ENCODE measurements at places on chromosomes 12 and 14.

DNA sequence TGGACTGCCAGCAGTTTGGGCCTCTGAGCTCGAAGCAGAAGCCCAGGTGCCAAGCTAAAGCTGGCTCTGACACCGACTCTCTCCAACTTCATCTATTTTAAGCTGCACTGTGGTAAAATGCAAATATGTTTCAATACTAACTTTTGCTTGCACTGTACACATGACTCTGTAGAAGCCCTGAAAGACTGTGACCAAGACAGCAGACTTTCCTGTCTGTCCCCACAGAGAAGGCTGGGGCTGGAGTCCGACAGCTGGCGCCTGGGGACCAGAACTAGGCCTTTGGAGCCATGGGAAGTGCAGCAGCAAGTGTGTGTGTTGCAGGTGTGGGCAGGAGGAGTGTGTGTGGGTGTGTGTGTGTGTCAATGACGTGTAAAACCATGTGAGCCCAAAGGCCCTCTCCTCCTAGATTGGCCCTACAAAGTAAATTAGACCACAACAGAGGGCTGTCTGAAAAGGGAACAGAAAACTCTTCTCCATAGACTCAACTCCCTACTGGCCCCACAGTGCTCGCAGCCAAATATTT, 16.4 kb upstream of the RAB35 start:
- DNase-seq: no peak

DNA sequence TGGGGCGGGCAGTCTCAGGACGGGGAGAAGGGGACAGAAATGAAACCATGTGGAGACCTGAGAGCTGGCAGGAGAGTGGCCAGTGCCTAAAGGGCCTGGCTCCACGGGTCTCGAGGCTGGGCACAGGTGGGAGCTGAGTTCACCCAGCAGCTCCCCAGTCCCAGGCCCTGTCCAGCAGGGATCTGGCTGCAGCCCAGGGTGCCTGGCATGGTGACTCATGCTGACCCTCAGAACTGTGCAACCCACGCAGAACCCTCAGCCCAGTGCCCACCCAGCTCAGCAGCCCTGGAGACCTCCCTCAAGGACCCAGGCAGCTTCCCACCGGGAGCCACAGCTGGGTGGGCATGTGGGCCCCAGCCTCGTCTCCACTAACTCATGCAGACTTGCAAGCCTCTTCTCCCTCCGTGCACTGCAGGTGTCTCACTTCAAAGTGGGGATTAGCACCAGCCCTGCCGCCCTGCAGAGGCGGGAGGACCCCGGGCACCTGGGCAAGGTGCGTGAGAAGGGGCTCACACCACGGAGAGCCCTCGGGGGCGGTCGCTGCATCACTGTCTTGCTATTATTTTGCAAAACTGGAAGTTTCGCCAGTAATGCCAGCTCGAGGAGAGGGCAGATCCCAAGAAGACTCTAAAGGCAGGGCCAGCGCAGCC, 46.3 kb downstream of the CCNK start:
- DNase-seq: no peak

GRCh38 chr12:15152868-15153267, 68.3 kb downstream of the RERG start:
- DNase-seq: no peak

DNA sequence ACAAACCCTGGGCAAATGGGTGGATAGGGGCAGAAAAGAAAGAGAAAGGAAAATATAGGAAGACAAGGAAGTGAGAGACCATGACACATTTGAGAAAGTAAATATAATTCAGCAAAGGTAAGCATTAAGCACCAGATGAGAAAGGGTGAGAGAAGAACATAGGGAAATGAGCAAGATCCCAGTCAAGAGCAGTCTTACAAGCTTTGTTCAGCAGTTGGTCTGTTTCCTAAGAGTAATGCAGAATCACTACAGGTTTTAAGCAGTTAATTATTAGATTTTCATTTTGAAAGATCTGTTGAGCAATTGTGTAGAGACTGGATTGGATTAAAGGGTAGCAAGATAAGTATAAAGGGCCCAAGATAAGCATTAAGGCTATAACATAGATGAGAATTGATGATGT, 146.3 kb downstream of the PLCZ1 start:
- DNase-seq: no peak

DNA sequence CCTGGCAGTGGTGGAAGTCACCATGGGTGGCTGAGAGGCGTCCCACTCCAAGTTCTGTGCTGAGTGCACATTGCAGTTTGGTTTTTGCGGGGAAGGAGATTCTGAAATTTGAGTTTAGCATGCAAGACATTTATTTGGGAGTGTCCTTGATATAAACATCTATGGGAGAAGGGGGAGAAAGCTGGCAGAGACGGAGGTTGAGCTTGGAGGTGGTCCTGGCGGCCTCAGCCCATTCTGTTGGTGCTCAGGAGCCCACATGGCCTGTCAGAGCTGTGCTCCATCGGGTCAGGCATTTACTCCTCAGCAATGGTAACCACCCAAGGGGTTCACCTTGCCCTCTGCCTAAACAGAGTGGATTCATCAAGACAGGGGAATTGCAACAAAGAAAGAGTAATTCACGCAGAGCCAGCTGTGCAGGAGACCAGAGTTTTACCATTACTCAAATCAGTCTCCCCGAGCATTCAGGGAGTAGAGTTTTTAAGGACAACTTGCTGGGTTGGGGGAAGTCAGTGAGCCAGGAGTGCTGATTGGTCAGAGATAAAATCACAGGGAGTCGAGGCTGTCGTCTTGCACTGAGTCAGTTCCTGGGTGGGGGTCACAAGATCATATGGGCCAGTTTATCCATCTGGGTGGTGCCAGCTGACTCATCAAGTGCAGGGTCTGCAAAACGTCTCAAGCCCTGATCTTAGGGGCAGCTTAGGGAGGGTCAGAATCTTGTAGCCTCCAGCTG, 323.3 kb upstream of the TMEM132C start:
- no peak for DNase-seq

- no peak for DNase-seq
Measured at GRCh38 chr12:49881415-49882247, 22.1 kb downstream of the FAIM2 start.

- no peak for DNase-seq
Measured at GRCh38 chr14:96052541-96053247, 13.5 kb downstream of the C14orf132 start.

DNA sequence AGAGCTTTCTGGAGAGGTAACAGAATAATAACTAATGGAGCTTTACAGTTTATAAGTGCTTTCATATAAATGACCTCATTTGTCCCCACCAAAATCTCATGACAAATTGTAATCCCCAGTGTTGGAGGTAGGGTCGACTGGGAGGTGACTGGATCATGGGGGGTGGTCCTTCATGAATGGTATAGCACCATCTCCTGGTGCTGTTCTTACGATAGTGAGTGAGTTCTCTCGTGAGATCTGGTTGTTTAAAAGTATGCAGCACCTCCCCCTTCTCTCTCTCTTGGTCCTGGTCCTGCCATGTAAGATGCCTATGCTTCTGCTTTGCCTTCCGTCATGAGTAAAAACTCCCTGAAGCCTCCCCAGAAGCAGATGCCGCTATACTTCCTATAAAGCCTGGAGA, 423.3 kb upstream of the GARIN6 start:
- no peak for DNase-seq

DNA sequence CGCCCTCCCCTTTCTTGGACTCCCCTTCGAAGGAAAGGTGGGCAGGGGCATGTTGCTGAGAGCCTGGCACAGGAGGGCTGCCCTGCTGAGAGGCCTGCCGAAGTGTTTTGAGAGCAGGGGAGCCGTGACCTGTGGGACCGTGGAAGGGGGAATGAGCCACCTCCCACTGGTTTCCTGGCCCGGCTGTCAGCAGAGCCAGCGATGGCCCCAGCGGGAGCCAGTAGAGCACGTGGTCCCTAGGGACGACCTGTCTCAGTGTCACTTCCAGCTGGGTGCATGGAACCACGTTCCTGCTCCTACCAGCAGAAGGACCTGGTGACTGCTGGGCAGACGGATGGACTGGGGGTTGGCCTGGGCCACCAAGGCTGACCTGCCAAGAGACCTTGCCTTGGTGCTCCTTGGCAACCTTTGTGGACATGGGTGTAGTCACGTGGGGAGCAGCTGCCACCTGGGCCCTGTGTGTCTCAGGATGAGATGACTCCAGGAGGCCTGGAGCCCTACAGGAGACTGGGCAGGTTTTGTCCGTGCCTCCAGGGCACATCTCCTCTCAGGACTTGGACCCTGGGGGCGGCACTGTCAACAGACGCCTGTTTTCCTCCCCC, 34.6 kb downstream of the BEGAIN start:
- no peak for DNase-seq

DNA sequence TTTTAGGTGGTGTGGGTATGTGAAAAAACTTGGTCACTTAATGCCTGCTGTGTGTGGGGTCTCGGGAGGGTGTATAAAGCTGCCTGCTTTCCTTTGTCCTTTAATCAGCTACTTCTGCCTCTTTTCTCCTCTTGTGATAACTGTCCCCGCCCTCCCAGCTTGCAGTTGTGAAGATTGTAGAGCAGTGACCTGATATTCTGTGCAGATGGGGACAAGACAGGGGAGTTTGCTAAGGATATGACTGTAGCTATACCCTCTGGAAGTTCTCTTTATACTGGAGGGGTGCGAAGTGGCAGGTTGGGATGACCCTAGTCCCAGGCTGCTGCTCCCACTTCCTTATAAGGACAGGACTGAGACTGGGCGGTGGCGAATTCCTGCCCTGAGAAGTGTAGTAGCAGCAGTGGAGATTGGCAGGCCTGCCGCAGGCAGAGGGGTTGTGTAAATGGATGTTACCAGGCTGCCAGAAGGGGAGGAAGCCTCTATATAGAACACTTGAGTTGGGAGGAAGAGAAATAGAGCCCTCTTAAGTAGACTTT, 835 bp downstream of the MYL6 start:
- peak; percentile 23 for DNase-seq

DNA sequence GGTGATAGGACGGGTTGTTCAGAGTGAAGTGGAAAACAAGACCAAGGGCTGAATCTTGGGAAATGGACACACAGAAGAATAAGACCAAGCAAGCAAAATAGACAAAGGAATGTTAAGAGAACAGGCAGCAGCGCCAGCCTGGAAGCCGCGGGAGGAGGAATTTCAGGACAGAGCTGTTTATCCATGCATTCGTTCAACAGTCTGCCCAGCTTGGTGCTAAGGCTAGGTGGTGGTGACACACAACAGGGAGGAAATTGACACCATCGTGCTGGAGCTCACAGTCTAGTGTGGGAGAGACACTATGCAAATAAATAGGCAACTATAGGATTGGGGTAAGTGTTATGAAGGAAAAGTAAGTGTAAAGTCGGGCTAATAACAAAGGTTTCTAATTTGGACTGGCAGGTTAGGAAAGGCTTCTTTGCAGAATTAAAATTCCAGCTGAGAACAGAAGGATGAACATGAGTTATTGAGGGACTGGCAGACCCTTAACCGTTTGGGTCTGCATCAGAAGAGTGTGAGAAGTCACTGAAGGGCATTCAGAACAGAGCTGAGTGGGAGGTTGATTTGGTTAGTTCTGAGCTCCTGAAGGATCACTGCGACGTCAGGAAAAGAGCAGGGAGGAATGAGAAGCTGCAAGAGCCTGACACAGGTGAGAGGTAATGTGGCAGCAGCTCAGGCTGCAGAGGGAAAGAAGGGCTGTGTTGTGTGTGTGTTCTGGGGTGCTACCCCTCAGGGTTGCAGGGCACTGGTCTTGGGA, 242.6 kb upstream of the FKBP4 start:
- no peak for DNase-seq

Data from CD4-positive, CD25-positive, alpha-beta regulatory T cell (primary cell).